ENCODE measurements at places on chromosomes 3 and 15.

DNA sequence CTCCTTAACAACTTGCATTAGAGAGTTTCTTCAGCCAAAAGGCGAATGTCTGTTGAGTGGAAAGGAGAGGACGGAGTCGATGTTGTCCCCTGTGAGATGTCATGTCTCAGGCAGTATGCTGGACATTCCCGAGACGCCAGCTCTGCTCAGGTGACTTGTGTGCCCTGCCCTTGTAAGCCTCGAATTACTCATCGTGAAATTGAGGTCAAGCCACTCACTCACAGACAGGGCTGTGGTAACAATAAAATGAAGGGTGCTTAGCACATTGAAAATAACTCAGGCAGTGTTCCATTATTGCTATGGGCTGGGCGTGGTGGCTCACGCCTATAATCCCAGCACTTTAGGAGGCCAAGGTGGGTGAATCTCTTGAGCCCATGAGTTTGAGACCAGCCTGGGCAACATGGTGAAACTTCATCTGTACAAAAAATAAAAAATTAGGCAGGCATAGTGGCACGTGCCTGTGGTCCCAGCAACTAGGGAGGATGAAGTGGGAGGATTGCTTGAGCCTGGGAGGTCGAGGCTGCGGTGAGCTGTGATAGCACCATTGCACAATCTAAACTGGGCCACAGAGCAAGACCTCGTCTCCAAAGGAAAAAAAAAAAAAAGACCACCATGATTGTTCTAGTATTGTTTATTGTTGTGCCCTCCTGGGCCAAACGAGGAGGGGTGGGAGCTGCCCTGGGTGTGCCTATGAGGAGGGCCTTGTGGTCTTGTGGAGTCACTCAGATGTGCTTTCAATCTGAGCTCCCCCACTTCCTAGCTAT lies 214.4 kb downstream of the THSD4 start:
- DNase-seq = no peak

DNA sequence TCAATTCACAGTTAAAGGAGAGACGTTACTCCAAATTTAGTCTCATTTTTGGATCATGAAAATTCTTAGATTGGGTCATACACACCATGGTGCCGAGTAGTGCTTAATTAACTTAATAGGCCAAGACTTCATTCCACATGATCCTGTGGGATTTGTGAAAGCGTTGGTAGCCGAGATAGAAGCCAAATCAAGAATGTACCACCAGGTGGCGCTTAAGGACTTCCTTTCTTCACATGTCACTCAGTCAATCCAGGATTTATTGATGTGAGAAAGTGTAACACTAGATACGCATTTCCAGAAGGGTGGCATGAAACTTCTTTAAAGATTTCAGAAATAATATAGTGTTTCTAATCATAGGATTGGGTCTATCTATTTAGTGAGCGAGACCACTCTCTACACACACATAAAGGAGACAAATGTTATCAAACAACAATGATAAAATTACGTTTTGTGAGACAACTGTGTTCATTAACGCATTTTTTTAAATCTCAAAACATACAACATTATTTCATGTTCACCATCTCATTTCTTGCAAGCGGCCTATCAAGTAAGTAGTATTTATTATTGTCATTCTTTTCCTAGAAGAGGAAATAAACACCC lies 436.1 kb downstream of the CHL1 start:
- DNase-seq = no peak

DNA sequence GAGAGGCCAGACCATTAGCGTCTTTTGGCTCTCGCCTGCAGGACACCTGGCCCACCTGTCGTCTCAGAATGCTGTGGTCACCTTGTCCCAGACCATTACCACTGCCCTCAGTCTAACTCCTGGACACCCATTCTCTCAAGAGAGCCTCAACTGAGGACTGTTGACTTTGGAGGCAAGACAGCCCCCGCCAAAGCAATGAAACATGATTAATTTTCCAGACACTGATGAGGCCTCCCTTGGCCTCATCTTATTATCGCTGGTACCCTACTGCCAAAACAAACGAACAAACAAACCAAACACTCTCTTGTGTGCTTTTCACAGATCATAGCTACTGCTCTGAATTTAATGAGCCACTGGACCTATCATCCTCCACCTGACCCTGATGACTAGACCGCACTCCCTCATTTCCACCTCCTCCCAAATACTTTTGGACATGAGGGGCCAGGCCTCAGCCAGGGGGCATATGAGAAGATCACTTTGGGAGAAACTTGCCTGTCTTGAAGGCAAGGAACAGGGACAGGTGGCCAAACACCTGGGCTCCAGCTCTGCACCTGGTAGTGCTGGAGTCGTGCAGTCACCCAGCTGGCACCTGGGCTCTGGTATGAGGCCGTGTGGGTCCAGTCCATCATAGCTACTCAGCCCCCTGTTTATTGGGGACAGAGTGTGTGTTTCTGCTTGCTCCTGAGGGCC lies 27.6 kb downstream of the ALS2CL start:
- no peak for DNase-seq

DNA sequence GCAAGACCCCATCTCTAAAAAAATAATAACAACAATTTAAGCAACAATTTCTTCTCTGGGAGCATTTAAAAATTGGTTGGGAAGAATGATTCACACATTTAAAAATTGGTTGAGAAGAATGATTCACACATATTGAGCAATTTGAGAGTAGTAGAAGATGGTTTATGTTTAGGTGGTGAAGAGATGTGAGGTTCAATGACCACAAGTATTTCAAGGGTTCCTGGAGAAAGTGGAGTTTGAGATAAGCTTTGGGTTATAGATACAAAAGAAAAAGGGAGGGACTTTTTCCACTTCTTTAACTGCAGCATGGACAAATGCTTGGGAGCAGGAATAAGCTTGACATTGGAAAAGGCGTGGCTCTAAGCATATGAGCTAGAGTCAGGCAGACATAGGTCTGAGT lies 145.7 kb upstream of the NPHP3 start:
- no peak for DNase-seq

DNA sequence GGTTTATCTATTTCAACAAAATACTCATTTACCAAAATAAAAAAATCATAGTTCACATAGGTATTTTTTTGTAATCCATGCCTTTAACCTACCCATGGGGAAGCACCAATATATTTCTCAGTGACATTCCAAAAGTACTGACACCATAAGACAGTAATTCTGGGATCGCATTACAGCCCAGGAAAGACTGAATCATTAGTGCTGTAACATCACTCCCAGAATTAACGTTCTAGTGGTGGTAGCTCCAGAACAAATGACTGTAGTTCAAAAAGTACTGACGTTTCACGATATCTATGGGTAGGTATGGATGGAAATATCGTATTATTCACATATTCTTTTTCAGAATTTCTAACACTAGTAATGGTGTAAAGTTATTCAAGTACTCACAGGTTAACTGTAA lies 54.3 kb upstream of the NEK10 start:
- DNase-seq = no peak

- no peak for DNase-seq
Measured at GRCh38 chr15:100812802-100813201, 66.8 kb upstream of the ALDH1A3 start.

GRCh38 chr3:42430781-42431532 lies 20.5 kb upstream of the LYZL4 start:
- DNase-seq = no peak

- no peak for DNase-seq
Measured at GRCh38 chr3:171753665-171754408, 56.4 kb downstream of the PLD1 start.

- no peak for DNase-seq
Measured at GRCh38 chr3:127233371-127233770, 40.4 kb downstream of the PRR23E start.

DNA sequence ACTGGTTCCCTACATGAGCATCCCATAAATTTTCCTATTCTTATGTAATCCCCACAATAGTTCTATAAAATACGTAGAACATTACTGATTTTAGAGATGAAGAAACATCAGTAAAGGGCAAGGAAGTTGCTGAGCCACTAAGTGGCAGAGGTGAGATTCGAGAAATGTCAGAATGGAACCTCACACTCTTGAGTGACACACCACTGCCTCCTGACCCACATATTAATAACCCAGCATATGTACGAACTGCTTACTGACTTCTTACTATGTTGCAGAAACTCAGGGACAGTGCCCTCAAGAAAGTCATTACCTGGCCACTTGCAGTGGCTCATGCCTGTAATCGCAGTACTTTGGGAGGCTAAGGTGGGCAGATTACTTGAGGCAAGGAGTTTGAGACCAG lies 1022.4 kb downstream of the FHIT start:
- DNase-seq = no peak

DNA sequence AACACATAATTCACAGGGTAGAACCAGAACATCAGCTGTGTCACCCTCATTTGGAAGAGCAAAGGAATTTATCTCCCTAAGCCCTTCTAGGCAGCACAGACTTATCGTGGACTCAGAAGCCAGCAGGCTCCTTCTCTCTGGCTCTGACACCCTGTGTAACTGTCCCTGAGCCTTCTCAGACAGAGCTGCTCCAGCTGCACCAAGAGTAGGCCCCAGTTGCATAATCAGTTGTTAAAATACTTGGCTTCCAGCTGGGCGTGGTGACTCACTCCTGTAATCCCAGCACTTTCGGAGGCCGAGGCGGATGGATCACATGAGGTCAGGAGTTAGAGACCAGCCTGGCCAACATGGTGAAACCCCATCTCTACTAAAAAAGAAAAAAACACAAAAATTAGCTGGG lies 49.4 kb upstream of the ACVR2B start:
- no peak for DNase-seq

DNA sequence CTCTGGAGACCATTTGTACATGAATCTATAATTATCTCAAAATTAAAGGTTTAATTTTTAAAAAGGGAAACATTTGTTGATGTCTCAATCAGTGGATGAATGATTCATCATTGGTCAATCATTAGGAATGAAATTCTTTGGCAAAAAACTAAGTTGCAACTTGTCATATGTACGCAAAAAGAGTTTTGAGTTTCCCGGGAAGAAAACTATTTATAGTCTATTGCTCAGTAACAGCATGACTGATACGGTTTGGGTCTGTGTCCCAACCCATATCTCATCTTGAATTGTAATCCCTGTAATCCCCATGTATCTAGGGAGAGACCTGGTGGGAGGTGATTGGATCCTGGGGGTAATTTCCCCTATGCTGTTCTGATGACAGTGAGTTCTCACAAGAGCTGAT lies 765.8 kb upstream of the ROBO1 start:
- no peak for DNase-seq

DNA sequence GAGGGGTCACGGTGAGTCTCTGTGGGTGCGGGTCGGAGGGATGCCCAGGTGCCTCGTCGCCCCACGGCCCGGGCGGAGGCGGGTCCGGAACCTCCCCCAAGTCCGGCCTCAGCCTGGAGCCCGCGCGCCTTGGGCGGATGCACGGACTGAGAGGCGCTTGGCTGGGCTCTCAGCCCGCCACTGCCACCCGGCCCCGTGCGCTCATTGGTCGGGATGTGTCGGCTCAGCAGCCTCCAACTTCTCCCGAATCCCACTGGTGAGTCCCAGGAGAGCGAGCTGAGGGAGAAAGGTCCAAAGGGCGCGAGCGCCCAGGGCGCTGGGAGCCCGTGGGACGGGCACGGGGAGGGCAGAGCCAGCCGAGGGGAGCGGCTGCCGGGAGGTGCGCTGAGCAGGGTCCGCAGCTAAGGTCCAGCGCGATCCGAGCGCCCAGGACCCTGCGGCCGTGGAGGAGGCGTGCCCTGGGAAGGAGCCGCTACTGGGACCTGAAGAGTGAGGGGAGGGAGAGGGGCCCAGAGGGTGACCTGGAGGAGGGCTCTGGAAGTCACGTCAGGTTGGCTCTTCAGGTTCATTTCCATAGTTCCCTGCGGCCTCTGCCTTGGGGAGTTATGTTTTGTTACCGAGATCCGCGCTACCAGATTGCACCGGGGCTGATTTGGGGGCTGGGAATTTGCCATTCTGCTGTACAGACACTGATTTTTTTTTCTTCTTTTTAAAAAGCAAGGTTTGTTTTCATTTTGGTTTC lies at the start of gene MME:
Gene MME, plus strand, starts transcription at position 574 of the 742 bp plus-strand sequence. CDS start 3,849 bp downstream, outside the sequence.
- no peak for DNase-seq

- no peak for DNase-seq
Measured at GRCh38 chr15:89993349-89993748, 7.8 kb upstream of the ZNF710 start.

DNA sequence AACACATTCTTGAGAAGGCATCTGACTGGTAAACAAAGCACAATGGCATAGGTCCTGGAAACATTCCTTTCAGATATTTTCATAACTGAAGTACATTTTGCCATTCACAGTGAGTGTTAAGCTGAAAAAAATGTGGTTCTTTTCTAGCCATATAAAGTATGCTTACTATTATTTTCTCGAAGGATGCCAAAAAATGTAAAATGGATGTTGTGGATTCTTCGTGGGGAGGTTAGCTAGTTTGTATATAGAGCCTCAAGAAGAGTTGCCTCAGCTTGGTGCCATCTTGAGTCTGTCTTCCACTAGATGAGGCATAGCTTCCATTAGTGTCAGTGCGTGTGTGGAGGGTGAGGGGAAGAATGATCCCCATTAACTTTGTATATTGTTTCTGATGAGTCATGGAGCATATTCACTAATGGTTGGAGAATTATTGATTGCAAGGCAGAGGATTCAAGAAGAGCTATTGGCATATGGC lies 4.1 kb downstream of the MBNL1 start:
- DNase-seq = no peak

DNA sequence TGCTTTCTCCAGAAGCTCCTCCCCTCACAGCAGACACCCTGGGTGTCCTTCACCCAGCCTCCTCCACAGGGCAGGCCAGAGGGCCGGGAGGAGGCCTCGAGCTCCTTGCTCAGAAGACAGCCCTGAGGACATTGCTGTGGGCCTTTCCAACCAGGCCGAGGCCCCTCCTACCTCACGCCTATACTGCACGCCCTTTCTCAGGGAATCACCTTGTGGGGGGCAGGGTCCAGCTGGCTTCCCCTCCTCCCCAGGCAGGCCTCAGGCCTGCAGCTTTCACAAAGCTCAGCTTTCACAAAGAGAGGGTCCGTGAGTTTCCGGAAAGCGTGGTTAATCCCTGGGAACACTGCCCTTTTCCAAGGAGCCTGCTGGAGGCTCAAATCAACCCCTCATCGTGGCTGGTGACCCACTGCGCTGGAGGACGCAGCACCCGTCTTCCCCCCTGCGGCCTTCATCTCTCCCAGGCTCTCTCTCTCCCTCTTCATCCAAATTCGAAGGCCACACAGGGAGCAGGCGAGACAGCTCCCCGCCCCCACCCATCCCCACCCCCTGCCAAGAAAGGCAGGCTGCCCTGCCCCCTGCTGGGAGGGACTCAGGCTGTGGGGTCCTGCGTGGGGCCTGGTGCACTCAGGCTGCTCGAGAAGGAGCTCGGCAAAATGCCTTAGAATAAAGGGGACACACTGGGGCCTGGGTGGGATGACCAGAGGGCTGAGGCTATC lies 79.4 kb downstream of the OCA2 start:
- DNase-seq = no peak

- DNase-seq = no peak
Measured at GRCh38 chr3:123453675-123454074, 4.8 kb upstream of the ADCY5 start.

DNA sequence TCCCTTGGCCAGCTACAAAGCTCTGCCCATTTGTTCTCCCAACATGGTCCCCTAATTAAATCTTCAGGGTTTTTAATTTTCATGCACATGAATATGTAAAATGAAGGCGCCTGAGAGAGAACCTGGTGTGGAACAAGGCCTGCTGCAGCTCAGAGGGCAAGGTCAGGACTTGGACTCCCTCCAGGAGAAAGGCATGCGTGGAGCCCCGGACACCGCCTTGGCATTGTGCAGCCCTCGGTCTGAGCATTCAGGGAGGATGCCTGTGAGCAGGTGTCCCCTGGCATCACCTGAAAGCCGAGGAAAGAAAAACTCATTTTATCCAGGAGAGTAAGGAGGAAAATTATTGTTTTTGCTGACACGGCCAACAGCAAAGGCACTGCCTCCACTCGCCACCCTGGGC lies 33.8 kb upstream of the EPHB1 start:
- DNase-seq = no peak
